ENCODE measurements at places on chromosomes 6 and 20. TPM values are rescaled to one million over a fixed set of nuclear protein-coding genes. Genes with fewer than 3 reads are reported as not detected.

Gene ANKRD66
- polyA plus RNA-seq, result not detected

Gene HUS1B
- polyA plus RNA-seq, result not detected

Gene BMP5
- polyA plus RNA-seq, result 0.42 TPM

Gene TNF
- not detected for polyA plus RNA-seq

Gene PM20D2
- polyA plus RNA-seq, result 2.5 TPM

Gene TENT5A
- 4.0 TPM for polyA plus RNA-seq
